ENCODE measurements at places on chromosomes 2 and 18.

DNA sequence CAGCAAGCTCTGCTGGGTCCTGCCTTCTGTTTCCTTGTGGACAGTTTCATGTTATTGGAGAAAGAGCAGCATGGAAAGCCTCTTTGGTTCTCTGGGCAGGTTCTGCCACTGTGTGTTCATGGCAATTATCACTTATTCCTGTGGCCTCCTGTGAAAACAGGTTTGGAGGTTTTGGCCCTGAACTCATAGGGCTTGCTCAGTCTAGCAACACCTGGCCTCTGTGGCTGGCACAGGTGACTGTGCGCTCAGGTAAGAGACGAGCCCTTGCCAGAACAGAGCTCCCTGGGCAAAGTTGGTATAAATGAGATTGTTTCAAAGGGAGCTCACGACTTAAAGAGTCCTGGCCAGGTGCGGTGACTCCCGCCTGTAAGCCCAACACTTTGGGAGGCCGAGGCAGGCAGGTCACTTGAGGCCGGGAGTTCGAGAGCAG is 5.7 kb downstream of the CEP68 start:
- DNase-seq = no peak

DNA sequence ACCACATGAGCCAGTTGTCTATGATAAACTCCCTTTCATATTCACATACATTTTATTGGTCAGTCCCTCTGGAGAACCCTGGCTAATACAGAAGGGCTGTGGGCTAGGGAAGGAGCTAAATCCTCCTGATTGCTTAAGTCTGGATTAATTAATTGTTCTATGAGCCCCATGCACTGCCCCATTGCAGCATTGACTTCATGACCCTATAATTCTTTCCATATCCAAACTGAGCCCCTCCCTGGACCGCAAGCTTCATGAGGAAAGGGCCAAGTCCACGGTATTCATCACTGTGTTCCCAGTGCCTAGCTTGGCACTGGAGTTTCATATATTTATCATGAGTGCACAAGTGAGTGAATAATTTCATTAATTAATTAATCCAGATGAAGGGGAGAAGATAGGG is 124.0 kb downstream of the MBD2 start:
- DNase-seq = no peak

GRCh38 chr2:34547340-34547739 is 948.2 kb upstream of the FAM98A start:
- DNase-seq = no peak

- no peak for DNase-seq
Observed at GRCh38 chr2:19419211-19419880, 60.9 kb upstream of the OSR1 start.

DNA sequence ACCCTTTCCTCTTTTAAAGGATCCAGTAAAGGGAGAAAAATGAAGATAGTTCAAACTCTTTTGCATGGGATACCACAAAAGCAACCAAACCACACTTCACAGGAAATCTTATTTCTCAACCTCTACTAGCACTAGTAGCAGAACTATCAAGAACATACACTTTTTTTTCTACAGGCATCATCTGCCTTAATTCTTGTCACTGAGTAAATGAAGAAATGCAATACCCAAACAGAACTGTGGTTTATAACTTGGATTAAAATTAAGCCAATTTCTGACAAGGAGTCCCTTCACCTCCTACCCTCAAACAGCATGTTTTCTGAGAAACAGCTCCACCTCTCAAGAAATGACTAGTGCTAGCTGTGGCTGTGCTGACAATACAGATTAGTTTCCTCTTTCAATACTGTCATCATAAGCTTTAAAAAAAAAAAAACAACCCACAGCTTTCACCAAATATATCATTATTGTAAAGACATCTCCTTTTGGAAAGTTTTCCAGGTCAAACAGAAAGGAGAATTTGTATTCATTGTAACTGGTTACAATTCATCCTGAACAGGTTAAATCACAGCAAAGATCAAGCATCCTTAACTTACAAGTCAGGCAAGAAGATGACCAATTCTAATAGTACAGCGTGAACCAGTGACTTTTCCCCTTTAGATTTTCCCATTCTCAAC is 44.4 kb downstream of the PTPN2 start:
- DNase-seq = no peak

GRCh38 chr2:146987996-146988395 is 856.8 kb upstream of the ACVR2A start:
- no peak for DNase-seq

DNA sequence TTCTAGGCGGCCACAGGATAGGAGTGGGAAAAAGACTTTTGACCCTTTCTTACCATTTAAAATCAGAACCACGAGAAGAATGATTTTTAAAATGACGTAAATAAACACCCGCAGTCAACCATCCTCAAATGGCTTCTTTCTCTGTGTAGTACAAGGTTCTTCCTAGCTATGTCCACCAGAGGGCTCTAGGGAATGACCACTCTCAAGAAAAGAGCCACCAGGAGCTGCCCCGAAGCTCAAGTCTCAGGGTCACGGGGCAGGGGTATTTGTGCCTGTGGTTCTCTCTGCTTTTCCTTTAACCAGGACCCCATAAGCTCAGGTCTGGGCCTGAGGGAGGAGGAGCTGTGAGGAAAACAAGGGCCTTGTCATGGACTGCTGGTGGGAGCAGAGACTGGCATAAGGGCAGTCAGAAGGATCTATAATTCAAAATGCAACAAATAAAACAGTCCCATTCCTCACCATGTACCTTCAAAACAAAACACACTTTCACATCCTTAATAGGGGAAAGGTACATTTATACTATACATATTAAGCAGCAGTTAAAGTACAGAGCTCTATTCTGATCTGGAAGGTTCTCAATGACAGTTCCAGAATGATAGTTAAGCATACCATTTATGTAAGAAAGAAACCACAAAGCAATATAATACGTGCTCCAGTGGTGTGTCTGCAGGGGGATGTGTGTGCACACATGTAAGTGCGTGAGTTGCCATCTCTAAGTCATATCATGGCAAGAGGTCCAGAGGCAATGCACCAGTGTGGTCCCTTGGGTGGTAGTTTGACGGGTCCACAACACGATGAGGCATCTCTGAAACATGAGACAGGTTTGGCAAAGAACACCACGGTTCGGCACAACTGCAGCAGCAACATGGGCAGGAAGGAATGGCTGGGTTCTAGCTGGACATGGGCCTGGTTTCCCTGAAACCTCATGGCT is 18.6 kb downstream of the LYPD1 start:
- DNase-seq = no peak

GRCh38 chr18:70195852-70196434 is 9.5 kb downstream of the RTTN start:
- no peak for DNase-seq

DNA sequence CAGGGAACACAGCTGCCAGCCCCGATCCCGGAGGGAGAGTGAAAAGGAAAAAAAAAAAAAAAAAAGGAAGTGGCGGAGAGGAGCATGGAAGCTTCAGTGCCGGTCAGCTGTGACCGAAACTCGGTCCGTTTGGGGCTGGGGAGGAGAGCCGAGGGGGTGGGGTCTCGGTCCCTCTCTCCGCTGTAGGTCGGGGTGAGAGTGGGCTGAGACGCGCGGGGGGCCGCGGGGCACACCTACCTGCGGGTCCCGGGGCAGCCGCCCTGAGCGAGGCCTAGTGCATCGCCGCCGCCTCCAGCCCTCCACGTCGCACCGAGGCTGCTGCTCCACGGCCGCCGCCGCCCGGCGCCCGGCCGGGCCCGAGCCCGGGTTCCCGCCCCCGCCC is 536 bp downstream of the VPS54 start:
- DNase-seq = no peak

- no peak for DNase-seq
Observed at GRCh38 chr2:113232123-113232522, 46.6 kb downstream of the PAX8 start.

GRCh38 chr2:239114616-239115265 is 266.9 kb downstream of the TWIST2 start:
- DNase-seq = no peak

- no peak for DNase-seq
Observed at GRCh38 chr2:133241224-133241571, 327.1 kb downstream of the NCKAP5 start.

DNA sequence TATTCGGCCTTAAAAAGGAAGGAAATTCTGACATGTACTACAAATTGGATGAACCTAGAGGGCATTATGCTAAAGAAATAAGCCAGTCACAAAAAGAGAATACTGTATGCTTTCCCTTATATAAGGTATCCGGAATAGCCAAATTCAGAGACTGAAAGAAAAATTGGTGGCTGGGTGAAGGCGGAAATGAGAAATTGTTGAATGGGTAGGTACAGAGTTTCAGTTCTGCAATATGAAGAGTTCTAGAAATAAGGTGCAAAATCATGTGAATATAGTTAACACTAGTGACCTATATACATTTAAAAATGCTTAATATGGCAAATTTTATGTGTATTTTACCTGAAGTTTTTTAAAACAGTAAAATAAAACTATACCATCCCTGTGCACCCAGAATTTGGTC is 43.1 kb downstream of the RMP24 start:
- no peak for DNase-seq

DNA sequence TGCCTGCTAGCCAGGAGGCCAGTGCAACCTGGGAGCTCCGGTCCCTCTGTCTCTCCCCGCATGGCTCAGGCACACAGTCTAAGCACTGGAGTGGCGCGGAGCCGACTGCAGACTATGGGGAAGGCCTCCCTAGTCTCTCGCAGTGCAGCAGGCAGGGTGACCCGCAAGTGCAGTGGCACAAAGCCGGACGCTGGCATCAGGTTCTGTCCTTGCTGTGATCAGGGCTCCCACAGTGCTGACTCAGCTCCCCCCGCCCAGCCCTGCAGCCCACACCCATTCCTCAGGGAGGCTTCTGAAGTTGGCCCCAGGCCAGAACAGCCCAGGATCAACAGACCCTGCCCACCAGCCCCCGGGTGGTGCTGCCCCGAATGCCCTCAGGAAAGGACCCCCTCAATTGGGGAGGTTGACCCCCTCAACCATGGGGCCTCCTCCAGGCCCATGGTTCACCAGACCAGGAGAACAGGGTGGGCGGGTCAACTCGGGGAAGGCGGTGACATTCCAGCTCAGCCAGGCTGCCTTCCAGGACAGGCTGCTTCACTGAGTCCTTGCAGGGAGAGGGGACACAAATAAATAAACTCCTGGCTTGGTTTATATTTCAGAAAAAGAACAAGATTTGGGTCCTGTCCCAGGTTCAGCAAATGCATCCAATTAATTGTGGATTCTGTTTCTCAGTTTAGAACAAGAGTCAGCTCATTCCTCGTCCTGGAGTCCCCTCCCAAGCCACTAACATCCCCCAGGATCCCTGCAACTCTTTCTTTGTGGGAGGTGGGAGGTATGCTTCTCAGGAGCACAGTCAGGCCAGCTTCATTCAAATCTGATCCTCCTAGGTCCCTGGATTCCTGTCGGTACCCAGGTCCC is 12.2 kb downstream of the BIN1 start:
- no peak for DNase-seq

DNA sequence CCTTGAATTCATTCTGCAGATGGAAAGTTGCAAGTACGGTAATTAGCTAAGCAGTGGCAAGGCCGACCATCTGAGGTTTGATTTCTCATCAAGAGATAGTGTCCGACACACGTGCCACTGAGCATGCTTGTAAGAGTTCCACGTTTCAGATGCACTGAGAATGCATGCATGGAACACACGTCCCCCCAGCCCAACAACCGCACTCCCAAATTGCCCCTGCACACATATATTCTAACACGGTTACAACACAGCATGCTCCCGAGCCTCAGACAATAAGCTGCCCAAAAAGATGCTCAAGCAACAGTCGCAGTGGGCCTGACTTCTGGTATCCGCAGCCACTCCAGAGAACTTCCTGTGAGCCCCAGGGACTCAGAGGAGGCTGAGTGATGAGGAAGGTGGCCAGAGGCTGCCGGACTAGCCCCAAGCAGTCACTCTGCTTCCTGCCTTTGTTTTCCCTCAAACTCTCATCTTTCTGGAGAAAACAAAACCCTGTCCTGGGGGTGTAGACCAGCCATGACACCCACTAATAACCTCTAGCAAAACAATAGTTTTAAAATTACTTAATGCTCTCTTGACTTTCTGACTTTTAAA is 204.0 kb downstream of the TGIF1 start:
- DNase-seq = no peak

DNA sequence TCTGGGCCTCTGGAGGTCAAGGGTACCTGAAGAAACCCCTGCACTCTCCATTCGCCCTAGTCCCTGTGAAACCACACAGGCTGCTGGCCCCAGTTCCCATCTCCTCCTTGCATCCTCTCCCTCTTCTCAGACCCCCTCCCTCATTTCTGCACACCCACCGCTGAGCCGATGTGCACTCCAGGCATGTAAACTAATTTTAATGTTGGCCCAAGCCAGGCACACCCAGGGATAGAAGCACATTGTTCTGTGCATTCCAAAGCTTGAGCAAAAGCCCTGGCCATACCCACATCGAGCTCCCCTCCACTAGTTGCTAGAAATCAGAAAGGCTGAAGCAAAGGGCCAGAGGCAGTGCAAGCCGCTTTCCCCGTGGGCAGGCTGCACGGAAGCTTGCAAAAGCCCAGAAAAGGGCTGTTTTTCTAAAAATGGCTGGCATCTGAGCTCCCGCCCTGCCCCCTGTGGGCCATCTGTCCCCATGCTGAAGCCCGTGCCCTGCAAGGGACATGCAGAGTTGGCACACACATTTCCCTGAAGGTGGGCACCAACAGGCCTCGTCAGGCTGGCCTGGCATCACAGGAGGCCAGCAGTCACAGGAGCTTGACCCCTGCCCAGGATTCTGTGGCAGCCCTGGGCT is 181.6 kb downstream of the SMAD7 start:
- no peak for DNase-seq

- peak; percentile 77 for DNase-seq
Observed at GRCh38 chr18:25503567-25504081, 151.7 kb upstream of the ZNF521 start.

DNA sequence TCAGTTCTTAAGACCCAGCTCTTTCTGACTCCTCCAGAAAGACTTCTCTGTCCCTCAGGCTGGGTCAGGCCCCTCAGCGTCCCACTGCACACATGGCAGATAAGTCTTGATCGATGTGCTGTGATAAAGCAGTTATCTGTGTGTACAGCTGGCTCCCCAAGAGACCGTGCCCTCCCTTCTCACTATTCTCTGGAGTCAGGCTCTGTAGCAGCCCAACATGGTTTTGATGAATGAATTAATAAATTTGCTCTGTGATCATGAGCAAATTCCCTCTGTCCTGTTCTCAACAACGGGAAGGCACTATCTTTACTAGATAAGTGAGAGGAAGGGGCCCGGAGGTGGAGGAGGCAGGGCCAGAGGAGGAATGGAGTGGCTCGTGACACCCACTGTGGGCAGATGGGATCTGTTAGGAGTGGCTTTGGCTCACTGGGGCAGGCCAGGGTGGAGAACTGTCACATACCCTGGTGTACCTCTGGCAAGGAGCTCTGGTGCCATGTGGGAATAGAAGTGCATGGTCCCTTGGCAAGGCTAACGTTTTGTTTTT is 48.3 kb downstream of the ZFP36L2 start:
- DNase-seq = no peak

Data from right atrium auricular region (tissue), 2 donors.